ENCODE measurements at places on chromosomes 11 and 22. TPM values are rescaled to one million over a fixed set of nuclear protein-coding genes. Genes with fewer than 3 reads are reported as not detected.

The CHRNA10 gene
- 1.2 TPM for total RNA-seq

- H3K4me3 ChIP-seq: no peak overlapping the region
- H3K27ac ChIP-seq: no peak overlapping the region
- H3K27me3 ChIP-seq: peaks cover 3% of the 10 kb centered on the region
- H3K4me1 ChIP-seq: no peaks in the 10 kb centered on the region
Observed at GRCh38 chr22:25100948-25101347, 98.7 kb upstream of the CRYBB3 start.

DNA sequence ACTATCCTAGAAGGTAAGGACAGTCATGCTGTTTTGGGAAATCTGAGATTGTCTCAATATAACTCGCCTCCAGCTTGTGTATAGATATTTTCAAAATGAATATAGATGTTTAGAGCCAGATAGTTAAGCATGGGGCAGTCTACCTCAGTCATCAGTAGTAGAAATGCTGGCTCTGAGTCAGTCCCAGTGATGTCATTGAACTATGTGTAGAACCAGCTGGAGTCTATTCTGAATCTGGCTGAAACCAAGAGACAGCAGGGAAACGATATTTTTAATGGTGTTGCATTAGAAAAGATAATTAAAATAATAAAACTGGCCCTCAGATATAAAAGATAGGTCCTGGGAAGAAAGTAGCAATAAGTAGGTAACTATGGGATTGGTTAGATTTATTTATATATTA is 25.9 kb downstream of the PIWIL4 start:
- no peaks in the 10 kb centered on the region for H3K4me1 ChIP-seq
- H3K36me3 ChIP-seq: peaks cover 15% of the 10 kb centered on the region
- no peaks in the 10 kb centered on the region for H3K27me3 ChIP-seq
- no peak for DNase-seq
- no peak overlapping the region for H3K27ac ChIP-seq
- H3K4me3 ChIP-seq: no peak overlapping the region

DNA sequence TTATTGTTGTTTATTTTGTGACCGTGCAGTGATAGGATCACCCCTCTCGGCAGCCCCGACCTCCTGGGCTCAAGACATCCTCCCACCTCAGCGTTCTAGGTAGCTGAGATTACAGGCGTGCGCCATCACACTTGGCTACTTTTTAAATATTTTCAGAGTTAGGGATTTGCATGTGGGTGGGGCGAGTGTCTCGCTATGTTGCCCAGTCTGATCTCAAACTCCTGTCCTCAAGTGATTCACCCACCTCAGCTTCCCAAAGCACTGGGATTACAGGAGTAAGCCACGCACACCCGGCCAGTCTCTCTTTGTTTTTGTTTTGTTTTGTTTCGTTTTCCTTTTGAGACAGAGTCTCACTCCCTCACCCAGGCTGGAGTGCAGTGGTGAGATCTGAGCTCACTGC is 1.2 kb upstream of the INTS5 start:
- H3K4me3 ChIP-seq: peak overlapping the region; percentile 62
- no peaks in the 10 kb centered on the region for H3K36me3 ChIP-seq
- peaks cover 11% of the 10 kb centered on the region for H3K4me1 ChIP-seq
- DNase-seq: no peak
- H3K27me3 ChIP-seq: no peaks in the 10 kb centered on the region

- DNase-seq: no peak
- no peak overlapping the region for H3K27ac ChIP-seq
- H3K27me3 ChIP-seq: peaks cover 6% of the 10 kb centered on the region
- no peaks in the 10 kb centered on the region for H3K36me3 ChIP-seq
- peaks cover 2% of the 10 kb centered on the region for H3K4me1 ChIP-seq
Observed at GRCh38 chr11:68293708-68294107, 18.7 kb upstream of the LRP5 start.

DNA sequence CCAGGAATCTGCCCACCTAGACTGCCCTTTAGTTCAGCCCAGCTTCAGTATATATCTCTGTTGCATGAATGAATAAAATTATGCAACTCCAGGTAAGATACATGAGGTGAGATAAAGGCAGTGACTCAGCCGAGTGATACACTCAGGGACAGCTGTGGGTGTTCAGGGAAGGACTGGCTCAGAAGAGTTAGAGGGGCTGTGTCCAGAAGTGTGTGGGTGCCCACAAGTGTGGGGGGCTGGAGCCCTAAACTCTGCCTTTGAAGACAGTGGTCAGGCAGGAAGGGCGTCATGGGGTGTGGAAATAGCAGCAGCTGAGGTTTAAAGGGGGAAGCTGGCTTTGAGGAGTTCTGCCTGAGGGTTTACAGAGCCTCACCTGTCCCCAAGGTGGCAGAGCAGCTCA is 8.3 kb downstream of the FTH1 start:
- H3K27me3 ChIP-seq: peaks cover 16% of the 10 kb centered on the region
- H3K4me3 ChIP-seq: no peak overlapping the region
- peak overlapping the region; percentile 19 for H3K27ac ChIP-seq
- H3K36me3 ChIP-seq: no peaks in the 10 kb centered on the region

The MS4A12 gene
- not detected for total RNA-seq

The KDELR3 gene
- not detected for total RNA-seq

DNA sequence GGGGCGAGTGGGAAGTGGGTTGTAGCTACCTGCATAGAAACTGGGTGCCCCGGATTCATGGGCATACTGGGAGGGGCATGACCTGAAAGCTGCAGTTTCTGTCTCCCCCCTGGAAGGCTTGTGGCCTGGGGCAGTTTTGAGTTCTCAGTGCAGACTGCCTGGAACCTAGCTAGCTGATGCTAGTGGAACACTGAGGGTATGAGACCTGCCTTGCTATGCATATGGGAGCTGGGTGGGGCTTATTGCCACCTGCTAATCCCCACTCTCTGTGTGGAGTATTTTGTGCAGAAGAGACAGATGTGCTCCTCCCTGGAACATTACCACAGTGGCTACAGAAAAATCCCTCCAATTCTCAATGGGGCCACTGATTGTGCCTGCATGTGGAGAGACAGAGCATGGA is 11.7 kb upstream of the OR56B4 start:
- no peaks in the 10 kb centered on the region for H3K36me3 ChIP-seq
- DNase-seq: no peak
- peaks cover 45% of the 10 kb centered on the region for H3K27me3 ChIP-seq
- H3K4me3 ChIP-seq: no peak overlapping the region
- no peak overlapping the region for H3K27ac ChIP-seq

DNA sequence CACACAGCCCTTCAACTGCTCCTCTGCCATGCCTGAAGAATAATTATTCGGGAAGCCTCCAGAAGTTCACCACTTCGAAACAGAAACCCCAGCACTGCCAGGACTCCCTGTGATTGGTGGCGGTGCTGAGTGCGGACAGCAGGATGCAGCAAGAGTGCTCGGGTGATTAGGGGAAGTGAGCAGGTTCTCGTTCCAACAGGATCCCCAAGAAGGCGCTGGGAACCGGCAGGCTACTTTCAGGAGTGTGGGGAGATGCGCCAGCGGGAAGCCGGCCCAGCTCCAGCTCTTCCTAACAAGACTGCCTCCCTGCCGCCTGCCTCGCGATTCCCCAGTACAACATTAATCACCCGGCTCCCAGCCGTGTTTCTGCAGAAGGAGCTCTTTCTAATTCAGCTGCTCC is 630.2 kb downstream of the BRD1 start:
- no peaks in the 10 kb centered on the region for H3K36me3 ChIP-seq
- no peak for DNase-seq
- H3K27me3 ChIP-seq: peaks cover 34% of the 10 kb centered on the region

- H3K36me3 ChIP-seq: no peaks in the 10 kb centered on the region
- DNase-seq: peak; percentile 39
- peak overlapping the region; percentile 24 for H3K27ac ChIP-seq
- H3K4me1 ChIP-seq: peaks cover 9% of the 10 kb centered on the region
Observed at GRCh38 chr22:50252082-50253045, 1.3 kb upstream of the HDAC10 start.

- H3K27ac ChIP-seq: no peak overlapping the region
- no peak for DNase-seq
- peaks cover 14% of the 10 kb centered on the region for H3K27me3 ChIP-seq
Observed at GRCh38 chr11:74478877-74479731, 11.8 kb upstream of the KCNE3 start.

The IFITM10 gene
- 0.90 TPM for total RNA-seq

The DLG2 gene
- total RNA-seq: 1.0 TPM

GRCh38 chr11:5689551-5689983 is at the start of gene TRIM22:
Gene TRIM22, plus strand, starts transcription at chr11:5689790. Its CDS starts 6,443 bp downstream, at chr11:5696233.
- H3K4me3 ChIP-seq: peak within 1 kb of the TSS; percentile 99
- H3K4me1 ChIP-seq: peaks cover 52% of the 10 kb centered on the region
- H3K27ac ChIP-seq: peak within 1 kb of the TSS; percentile 98
- DNase-seq: no peak
- H3K27me3 ChIP-seq: no peaks in the 10 kb centered on the region

DNA sequence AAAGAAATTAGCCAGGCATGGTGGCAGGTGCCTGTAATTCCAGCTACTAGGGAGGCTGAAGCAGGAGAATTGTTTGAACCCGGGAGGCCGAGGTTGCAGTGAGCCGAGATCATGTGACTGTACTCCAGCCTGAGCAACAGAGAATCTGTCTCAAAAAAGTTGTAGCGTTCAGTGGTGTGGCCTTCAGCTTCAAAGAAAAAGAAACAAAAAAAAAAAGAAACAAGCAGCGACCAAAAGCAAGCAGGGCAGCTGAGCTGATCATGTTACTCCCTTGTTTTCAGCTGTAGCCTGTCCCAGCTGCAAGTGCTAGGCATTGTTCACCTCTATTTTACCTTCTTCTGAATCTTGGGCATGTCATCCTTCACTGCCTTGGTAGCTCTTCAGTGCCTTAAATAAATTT is 37.0 kb downstream of the SFI1 start:
- H3K27ac ChIP-seq: peak overlapping the region; percentile 65
- H3K4me3 ChIP-seq: no peak overlapping the region
- peaks cover 28% of the 10 kb centered on the region for H3K4me1 ChIP-seq
- DNase-seq: no peak
- H3K27me3 ChIP-seq: no peaks in the 10 kb centered on the region
- no peaks in the 10 kb centered on the region for H3K36me3 ChIP-seq

GRCh38 chr11:29162491-29162890 is 854.3 kb downstream of the KCNA4 start:
- H3K36me3 ChIP-seq: no peaks in the 10 kb centered on the region
- H3K4me1 ChIP-seq: no peaks in the 10 kb centered on the region
- H3K4me3 ChIP-seq: no peak overlapping the region
- H3K27ac ChIP-seq: no peak overlapping the region
- DNase-seq: no peak
